Activated naive CD4-positive, alpha-beta T cell treated with Interleukin-2 at 50 U/mL for 16 hours (primary cell): ENCODE measurements at places on chromosomes 7 and 10.

- no peak for DNase-seq
Observed at GRCh38 chr7:27073076-27073475, 22.7 kb downstream of the HOXA1 start.

- DNase-seq = no peak
Observed at GRCh38 chr7:99036546-99037111, 107.3 kb downstream of the SMURF1 start.

GRCh38 chr10:33803248-33803647, 468.8 kb upstream of the NRP1 start:
- DNase-seq = no peak

DNA sequence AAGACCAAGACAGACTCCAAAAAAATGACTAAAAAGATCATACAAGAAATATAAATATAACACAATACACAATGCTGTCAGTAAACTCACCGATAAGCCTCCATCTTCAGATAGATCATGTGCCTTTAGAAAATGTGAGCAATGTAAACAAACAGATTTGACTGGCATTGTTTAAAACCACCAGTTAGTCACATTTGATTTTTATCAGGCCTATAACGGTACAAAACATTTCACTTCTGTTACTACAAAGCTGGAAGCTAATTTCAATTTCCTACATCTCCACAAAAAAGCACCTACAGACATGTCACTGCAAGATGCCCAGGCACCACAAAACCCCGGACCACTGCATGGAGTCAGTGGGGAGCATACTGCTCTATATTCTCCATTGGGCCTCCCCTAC, 18.9 kb downstream of the SGMS1 start:
- DNase-seq = no peak

GRCh38 chr10:52814506-52814905, 41.9 kb upstream of the MBL2 start:
- no peak for DNase-seq

GRCh38 chr7:70701991-70702390, 430.0 kb upstream of the GALNT17 start:
- no peak for DNase-seq

DNA sequence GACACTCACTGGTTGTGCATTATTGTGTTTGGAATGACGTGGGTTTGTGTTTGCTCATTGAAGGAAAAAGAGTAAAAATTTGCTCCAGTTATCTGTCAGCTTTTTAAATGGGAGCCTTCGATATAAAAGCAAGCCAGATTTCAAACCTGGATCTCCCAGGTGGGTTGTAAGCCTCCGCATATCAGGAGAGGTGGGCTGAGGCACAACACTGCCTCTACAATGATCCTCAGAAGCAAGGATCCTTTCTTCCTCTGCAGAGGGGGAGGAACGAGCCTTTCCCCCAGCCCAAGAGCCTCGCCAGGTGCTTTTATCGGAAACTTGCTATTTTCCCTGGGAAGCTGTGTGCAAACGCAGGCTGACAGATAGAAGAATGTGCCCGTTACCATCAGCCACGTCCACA, 331.0 kb upstream of the MGMT start:
- DNase-seq = no peak

- DNase-seq = no peak
Observed at GRCh38 chr7:136074843-136075242, 97.7 kb upstream of the MTPN start.

GRCh38 chr7:142348100-142348499, 90.2 kb upstream of the PRSS58 start:
- DNase-seq = no peak

DNA sequence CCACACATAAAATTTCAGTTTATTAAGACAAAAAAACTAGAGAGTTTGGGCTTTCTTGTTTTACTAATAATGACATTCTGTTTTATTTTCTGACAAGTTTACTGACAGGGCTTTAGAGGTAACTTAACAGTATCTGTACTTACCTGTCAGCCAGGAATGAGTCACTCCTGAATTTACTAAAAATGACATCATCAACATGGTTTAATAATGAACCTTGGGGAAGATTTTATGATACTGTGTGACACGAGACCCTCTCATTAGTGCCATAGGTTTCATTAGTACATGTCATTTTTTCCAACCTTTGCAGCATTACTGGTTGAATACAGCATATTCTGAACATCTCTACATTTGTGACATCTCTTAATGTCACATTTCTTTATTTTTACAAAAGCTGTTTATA, 131.1 kb downstream of the KCND2 start:
- no peak for DNase-seq

- DNase-seq = no peak
Observed at GRCh38 chr7:38220452-38220851, 42.4 kb downstream of the STARD3NL start.

DNA sequence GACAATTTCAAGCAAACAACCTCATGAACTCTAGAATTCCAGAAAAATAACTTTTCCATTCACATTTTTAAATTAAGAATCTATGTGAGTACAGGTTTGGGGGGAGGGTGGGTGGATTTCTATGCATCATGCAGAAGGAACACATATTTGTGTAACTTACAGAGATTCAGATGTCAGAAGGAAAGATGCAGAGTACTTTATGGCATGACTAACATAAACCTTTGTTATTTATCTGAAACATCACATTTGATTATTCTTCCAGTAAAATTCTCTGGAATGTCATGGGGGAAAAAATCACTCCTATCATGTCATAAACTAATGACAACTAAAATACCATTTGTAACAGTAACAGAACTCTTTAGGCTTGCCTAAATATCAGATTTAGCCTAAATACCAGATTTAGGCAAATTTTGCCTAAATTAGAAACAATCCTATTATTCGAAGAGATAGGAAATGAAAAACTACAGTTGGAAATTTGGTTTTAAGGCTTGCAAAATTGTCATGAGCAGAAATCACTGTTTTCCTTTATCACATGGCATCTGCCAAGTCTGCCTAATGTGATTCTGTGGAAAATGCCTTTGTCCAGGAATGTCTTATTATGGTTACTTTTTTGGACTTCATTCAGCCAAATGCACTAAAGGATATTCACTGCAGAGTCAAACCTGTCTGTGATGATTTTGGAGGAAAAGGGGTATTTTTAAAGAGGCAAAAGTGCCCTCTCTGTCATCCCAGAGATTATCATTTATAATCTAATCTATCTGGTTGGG, 527.7 kb upstream of the CELF2 start:
- DNase-seq = no peak

DNA sequence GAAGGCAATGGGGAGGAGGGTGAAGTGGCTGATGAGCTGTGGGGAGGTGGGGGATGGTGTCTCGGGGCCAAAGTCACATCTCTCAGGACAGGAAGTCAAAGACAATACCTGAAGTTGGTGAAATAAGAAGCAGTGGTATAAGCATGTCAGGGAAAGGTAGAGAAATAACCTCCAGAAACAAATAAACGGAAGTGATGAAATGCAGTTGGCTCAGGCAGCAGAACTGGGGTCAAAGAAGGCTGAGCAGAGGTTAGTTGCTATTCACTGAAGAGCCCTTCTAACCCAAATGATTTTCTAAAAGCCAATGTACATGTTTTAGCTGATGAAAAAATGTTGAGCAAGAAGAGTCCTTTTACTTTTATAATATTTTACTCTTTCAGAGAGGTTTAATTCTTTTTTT, 78.6 kb upstream of the ADRB1 start:
- DNase-seq = no peak

DNA sequence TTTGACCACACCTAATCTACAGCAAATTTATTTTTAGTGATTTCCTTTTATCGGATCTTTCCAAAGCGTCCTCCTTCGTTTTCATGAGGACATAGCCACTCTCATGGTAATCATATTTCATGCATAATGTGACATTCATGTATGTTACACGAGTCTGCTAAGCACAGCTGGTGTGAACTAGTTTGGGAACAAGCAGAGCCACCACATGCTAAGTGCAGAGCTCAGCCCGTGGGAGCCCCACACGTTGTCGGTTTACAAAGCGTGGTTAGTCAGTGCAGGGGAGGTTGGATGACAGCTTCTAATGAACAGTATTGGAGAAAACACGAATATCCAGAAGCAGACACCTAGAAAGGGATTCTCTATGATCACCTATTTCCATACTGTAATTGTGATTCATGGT, 78.4 kb upstream of the GJD4 start:
- DNase-seq = no peak

DNA sequence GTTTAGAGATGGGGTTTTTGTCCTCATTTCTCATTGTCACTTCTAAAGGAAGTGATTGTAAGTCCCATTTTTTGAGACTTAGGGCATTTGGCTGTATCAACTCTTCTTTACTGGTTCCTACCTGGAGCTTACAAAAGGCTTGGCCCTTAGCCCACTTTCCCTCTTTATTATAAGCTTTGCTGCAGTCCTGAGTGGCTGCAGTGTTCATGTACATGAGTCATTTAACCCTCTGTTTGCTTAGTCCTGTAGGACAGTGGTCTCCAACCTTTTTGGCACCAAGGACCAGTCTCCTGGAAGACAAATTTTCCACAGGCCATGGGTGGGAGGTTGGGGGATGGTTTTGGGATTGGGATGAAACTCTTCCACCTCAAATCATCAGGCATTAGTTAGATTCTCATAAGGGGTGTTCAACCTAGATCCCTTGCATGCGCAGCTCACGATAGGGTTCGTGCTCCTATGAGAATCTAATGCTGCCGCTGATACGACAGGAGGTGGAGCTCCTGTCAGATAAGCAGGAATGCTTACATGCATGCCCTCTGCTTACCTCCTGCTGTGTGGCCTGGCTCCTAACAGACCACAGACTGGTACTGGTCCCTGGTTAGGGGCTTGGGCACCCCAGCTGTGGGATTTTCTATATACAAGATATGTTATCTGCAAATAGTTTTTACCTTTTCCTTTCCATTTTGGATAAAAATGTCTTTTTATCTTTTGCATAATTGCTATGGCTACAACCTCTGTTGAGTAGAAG, 99.7 kb downstream of the CCSER2 start:
- no peak for DNase-seq

DNA sequence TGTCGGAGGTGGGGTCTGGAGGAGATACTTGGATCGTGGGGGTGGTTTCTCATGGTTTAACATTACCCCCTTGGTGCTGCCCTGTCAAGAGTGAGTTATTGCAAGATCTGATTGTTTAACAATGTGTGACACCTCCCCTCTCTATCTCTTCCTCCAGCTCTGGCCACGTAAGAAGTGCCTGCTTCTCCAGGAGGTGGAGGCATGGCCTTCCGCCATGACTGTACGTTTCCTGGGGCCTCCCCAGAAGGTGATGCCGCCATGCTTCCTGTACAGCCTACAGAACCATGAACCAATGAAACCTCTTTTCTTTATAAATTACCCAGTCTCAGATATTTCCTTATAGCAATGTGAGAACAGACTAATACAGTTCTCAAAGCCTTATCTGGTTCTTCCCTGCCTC, 547.0 kb downstream of the CALN1 start:
- DNase-seq = no peak
